ENCODE measurements at places on chromosomes 7 and 10.

DNA sequence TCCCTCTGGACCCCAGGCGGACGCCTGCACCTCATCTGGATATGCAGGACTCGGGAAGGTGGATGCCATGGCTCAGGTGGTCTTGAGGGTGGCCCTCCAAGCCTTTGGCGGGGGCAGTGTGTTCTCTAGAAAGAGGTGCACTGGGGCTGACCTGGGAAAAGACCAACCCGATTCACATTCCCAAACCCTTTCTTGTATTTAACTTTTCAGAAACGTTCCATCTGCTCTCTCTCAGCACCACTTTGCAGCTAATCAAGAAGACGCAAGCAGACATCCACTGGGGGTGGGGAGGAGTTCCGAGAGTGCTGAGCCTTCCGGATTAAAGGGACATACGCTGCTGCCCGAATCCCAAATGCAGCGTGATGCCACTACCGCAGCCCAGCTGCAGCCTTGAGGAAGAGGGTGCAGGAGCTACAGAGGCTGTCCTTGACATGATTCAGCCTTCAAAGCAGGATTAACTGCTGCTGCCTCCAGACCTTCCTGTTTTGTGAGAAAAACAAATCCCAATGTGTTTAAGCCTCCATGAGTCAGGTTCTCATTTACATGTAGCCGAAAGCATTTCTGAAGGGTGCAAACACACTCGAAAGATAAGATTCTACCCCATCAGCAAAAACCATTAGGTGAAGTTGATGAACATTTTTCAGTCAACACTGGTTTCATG is 39.9 kb downstream of the RBM17 start:
- DNase-seq: no peak

DNA sequence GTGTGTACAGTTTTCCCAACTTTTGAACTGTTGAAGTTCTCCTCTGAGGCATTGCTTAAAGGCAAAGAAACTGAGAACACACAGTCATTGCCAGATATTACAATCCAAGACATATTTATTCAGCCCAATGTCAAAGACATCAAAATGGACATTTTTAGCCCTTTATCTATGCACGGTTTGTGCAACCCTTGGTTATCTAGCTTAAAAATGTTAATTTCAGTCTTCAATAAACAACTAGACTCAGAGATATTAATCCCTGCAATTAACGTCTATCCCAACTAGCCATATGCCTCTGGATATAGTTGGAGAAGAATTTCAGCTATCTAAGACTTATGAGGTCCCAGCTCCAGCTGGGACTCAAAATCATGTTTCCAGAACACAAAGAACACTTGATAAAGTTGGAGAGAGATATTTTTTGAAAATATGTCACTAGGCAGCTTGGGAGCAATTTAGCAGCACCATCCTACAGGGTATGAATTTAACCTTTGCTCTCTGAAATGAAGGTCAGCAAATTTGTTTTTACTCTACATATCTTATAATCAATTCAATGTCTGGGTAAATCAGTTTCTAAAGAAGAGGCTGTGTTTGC is 357.0 kb downstream of the RNLS start:
- no peak for DNase-seq

DNA sequence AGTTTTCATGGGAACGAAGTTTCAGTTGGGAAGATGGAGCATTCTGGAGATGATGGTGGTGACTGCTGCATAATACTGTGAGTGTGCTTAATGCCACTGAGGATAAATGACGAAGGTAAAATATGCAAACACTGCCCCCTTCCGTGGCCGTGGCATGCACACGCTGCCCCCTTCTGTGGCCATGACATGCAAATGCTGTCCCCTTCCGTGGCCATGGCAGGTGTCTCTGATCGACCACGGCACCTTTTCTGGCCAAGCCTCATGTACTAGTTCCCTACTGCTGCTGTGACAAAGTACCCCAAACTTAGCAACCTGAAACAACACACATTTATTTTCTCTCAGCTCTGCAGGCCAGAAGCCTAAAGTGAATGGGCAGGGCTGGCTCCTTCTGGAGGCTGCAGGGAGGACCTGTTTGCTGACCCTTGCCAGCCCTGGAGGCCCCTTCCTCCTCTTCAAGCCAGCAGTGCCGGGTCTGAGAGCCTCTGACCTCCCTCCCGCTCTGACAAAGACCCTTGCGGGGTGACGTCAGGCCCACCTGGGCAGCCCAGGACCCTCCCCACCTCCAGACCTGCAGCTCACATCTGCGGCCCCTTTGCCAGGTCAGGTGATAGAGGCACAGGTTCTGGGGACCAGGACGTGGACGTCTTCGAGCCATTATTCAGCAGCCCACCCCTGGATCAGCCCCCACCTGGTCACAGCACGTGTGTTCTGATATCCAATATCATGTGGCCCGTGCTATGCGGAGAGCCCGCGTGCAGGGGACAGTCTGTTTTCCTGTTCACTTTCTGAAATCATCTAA is 82.0 kb downstream of the MICALL2 start:
- no peak for DNase-seq

DNA sequence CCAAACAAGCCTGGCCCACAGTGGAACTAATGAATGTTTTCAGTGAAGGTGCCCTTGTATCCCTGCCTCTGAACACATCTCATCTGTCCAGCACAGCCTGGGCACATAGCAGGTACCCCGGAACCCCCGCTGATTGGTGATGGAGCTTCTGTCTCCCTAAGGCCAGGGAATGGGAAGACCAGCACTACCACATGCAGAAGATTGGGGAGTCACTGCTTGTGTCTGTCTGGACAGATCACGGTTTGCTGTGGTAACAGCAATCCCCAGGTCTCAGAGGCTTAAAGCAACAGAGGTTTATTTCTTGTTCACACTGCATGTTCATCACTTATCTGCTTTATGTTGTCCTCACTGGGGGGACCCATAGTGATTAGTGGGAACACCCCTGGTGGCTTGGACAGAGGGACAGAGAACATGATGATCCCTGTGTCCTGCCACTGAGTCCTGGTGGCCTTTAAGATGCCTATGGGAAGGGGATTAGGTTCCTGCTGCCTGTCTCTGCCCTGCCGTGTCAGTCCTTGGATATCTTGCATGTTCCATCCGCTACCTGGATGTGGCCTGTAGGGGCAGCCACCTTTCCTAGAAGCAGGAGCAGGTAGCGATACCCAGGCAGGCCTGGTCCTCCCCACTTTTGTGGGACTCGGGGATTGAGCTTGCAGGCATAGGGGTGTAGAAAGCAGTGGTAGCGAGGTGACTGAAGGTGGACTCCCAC is 3.6 kb downstream of the TSPAN14 start:
- DNase-seq: no peak

DNA sequence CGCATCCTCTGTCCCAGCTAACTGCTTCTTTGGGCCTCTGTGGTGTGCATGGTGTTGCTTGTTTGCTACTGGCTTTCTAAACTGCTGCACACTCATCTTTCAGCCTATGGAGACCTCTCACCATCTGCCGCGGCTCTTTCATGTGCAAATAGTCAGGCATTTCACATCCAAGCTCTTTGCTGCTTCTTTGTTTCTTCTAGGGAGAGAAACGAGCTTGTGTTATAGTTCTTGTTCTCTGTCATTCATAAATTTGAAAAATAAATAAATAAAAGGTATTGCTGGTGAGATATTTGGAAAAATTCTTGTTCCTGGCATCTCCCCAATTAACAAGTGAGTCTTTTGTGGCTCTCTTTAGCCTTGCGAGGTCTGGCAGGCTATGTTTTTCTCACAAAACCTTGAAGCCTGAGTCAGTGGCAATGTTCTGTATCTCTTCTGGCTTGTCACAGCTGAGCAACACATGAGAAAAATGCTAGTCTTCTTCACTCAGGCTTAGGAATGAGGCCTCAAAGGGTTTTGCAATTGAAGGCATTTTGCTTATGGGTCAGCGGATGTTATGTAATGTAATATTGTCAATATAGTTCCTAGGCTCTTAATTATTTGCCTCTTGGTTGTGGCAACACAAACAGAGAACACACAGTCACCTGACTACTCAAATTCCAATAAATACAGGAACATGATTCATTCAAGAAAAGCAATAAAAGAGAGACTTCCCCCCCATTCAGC is 274.0 kb downstream of the FRMD4A start:
- DNase-seq: no peak

DNA sequence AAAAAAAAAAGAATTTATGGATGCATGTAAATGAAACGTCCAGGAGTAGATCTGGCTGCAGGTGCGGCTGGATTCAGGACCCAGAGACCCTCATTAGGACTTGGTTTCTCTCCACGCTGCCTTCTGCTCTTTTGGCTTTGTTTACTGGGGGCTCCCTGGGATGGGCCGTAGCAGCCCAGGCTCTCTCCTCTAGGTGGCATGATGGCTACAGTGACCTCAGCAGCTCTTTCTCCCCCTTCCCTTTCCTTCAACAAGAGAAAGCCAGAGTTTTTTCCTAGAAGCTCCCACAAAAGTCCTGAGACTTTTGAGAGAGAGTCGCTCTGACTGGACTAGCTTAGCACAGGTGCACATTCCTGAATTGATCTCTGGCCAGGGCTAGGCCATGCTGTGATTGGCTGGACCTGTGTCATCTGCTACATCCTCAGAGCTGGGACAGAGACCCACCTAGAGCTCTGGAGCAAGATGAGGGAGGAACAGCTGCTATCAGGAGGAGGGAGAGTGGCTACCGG is 67.8 kb upstream of the PDCD4 start:
- DNase-seq: no peak

DNA sequence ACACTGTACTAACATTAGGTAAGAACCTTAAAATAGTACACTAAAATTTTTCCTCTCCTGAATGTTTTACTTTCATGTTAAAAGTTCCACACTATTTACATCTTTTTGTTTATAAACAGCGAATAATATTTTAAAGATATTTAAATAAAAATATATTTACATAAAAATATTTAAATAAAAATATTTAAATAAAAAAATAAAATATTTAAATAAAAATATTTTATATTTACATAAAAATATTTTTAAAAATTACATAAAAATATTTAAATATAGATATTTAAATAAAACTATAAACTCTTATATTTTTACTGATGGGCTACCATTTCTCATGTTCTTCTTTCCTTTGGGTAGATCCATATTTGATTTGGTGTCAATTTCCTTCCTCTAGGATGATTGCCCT is 619.0 kb downstream of the ANKRD7 start:
- no peak for DNase-seq

DNA sequence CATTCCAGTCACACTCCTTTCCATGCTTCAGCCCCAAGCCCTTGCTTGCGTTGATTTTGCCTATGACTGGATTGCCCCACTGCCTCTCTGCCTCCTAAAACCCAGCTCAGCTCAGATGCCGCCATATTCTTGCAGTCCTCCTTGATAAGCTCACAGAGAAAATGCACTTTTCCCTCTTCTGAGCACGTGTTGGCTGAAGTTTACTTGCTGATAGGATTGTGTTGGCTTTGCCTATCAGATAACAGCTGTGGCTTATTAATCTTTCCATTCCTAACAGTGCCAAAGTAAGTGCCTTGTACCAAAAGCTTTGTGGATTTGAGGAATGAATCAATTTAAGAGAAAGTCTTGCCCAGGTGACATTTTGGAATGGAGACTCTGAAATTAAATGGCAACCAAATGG is 249.2 kb downstream of the PHTF2 start:
- DNase-seq: no peak

- DNase-seq: peak; percentile 8
These were observed at the start of gene SFRP4 for GRCh38 chr7:37916673-37917660. Gene SFRP4, minus strand, starts transcription at chr7:37916817. Its CDS starts 280 bp downstream, at chr7:37916537.

DNA sequence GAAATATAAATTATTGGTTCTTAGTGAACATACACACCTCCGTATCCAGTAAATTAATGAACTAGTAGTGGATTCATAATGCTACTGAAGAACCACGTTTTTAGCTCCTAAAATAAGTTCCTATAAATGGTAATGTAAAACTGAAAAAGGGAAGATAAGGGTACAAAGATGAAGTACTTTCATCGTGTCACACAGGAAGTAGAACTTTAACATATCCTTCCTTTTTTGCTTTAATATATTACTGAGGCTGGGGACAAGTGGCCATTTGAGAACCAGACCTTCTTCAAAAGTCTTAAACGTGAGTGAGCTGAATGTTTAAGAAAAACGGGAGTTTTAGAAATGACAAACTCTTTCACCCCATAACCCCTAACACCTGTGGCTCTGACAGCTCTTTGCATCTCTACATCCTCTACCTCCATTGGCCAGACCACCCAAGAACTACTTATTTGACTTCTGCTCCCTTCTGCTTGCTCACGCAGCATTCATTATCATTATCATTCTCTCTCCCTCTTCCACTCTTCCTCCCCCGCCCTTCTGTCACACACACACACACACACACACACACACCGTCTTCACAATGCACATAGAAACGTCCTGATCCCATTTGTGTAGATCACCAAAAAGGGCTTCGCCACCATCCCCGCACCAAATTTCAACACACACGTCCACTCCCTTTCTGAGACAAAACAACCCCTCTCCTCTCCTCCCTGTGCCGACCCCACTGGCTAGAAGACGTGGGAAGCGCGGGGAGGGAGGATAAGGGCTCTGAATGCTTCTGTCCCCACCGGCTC is 677 bp downstream of the SKAP2 start:
- DNase-seq: no peak

DNA sequence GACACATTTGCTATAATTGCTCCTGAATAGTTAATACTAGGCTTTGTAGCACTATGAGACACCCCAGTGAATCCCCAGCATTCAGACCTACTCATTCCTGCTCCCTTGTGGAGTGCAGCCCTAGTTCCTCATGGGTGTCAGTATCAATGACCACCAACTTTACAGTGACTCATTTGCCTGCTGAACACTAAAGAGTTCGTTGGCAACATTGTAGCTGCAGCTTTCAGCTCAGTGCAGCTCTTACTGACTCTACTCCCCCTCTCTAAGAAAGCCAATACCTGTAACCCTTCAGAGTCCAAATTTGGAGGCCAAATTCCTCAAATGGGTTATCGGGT is 127.1 kb upstream of the MTPN start:
- DNase-seq: no peak

DNA sequence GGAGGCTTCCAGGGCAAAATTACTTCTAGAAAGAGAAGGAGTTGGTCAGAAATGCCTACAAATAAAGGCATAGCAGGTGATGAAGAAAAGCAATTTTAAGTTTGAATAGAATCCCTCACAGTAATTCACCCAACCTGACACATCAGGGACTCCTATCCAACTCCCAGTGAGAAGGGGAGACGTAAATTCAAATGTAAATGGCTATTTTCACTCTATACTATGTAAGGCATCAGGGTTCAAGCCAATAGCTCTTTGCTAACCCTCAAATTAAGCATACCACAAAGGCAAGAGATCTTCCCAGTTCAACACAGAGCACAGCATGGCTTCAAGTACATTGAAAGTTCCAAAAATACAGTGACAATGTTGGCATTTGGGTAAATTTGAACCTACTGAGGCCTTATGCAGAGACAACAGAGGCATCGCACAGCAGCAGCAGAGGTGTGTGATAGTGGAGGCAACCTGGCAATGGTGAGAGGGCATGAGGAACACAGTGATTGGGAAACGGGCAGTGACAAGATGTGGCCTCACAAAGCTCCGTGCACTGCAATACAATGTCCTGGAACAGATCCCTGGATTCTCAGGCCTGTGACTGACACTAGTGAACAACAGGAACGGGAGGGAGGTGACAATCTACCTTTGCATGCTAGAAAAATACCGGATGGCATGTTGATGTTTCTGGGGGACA is 95.7 kb downstream of the VSTM2A start:
- DNase-seq: no peak

- DNase-seq: no peak
These were observed 295.2 kb downstream of the CXCL12 start for GRCh38 chr10:44089671-44090070.

Data from NCI-H524 treated with DMSO at 0.1 percent for 48 hours (cell line).